ENCODE measurements at places on chromosomes 3 and 15.

DNA sequence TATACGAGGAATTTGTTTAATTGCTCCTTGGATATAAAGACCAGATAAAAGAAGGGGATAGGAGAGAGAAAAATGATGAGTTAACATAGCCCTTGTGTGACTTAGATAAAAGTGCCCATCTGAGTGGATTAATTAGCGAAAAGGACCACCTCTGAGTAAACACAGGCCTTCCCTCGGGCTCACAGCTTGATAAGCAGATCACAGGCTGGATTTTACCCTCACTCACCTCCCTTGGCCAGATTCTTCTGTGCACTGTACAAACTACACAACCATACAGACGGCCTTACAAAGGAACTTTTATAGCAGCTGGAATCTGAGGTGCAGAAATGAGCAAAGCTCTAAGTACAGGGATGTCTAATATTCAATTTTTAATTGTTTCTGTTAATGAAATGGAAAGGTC lies 112.4 kb upstream of the STT3B start:
- DNase-seq: no peak

GRCh38 chr3:14203521-14204079 lies 25.0 kb downstream of the LSM3 start:
- no peak for DNase-seq

DNA sequence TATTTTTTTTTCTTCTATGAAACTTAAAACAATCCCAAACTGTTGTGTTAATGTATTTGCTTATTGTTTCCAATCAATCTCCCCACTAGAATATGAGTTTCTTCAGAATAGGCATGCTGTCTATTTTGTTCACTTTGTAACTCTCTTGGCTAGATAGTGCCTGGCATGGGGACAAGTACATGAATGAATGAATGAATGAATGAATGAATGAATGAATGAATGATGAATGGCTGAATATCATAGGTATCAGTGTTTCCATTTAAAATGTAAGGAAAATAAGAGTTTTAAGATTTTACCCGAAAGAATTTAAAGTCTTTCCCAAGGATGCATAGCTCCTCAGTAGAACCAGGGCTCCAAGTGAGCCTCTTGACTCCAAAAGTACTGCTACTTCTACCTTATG lies 294.9 kb upstream of the GADL1 start:
- DNase-seq: no peak

GRCh38 chr3:128614076-128614475 lies 36.5 kb downstream of the RPN1 start:
- no peak for DNase-seq

DNA sequence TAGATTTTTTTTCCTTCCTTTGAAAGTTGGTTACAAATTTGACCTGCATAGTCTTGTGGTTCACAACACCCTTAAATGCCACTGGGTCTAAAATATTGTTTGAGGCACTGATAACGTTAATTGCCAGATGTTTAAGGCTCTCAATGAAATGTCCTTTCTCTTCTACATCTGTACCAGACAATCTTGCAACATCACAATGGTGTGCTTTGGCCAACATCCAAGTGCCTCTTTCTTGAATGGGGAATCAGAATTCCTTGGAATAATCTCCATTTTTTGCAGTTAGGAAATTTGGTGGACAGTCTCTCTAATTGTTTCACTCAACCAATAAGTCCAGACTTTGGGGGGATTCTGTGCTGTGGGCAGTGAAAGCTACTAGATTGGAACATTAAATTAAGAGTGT lies 26.0 kb upstream of the PEX5L start:
- no peak for DNase-seq

GRCh38 chr3:53083521-53083920 lies 37.6 kb upstream of the SFMBT1 start:
- DNase-seq: no peak

GRCh38 chr3:141408596-141408995 lies 40.3 kb downstream of the ZBTB38 start:
- no peak for DNase-seq

GRCh38 chr3:68172039-68172438 lies 517.6 kb upstream of the SUCLG2 start:
- no peak for DNase-seq

DNA sequence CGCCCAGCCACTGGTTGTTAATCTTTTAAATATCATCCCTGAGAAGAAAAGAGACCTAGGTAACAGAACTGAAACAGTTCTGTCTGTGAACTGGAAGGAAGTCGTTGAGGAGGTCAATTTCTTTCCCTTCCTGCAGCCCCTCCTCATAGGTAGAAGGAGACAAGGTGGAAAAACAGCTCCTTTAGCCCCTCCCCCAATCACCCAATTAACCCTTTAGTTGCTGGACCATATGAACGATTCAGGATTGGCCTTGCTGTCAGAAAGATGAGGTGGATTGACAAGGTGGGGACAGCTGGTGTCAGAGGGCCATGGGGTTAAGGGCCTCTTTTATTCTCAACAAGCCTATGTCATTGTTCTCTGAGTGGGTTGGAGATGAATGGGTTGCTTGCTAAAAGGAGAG lies 36.0 kb upstream of the ZNF445 start:
- no peak for DNase-seq
